Mesenchymal stem cell (in vitro differentiated cells and primary cell): ENCODE measurements at places on chromosomes 16 and 17.
A peak's percentile ranks its signal among the peaks of the same experiment; 100 is the strongest.

GRCh38 chr17:69729944-69730343, 315.4 kb downstream of the MAP2K6 start:
- DNase-seq, result no peak

GRCh38 chr16:66198641-66199040, 167.8 kb upstream of the CDH5 start:
- no peak for DNase-seq

- DNase-seq, result no peak
Observed at GRCh38 chr16:31143011-31143693, 6.7 kb downstream of the PRSS36 start.

DNA sequence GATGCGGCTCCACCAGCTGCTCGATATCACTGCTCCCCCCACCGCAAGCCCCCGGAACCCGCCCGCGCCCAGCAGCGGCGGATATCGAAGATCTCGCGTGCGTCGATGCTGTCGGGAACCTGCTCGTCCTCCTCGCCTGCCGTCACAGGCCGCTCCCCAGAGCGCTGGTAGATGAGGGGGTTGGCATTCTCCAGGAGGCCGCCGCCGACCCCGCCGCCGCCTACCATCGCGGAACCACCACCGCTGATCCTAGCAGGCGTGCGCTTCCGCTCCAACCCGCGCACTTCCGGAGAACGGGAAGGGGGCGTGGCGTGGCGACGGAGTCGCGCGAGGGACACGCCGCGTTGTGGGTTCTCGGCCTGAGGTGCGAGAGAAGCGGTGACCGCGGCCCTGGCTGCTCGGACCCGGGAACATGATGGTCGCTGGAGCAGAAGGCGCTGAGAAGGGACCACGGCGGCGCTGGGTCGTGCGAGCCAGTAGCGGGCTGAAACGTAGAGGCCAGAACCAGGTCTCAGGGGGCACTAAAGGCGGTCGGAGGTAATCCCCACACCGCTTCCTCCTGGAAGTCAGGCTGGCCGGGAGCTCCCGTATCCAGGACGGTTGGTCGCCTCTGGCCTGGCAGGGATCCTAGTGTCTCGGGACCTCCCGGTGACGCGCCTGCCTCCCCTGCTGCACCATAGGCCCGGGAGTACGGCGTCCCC, at the start of gene CIAO2B:
TSS of gene CIAO2B (minus strand) at position 265 of the 701 bp plus-strand sequence. CDS start at position 227, 38 bp downstream.
- DNase-seq, result peak; percentile 89

- no peak for DNase-seq
Observed at GRCh38 chr16:57948027-57948426, 22.9 kb downstream of the CNGB1 start.

DNA sequence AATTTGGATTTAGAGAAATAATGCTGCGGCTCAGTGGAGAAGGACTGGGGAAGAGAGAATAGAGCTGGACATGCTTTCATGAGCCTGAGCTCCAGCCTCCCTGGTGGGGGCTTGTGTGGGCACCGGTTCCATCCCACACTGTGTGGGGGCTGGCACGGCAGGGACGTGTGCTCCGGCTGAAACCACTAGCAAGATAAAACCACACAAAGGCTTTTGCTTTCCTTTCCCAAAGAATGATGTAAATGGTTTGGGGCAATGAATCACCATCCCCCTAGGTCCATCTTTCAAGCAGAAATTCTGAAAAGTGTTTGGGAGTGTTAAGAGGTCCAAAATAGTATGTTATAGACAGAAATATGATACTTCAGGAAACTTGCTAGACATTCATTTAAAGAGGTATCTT, 77.0 kb downstream of the CDH11 start:
- DNase-seq, result peak; percentile 57

DNA sequence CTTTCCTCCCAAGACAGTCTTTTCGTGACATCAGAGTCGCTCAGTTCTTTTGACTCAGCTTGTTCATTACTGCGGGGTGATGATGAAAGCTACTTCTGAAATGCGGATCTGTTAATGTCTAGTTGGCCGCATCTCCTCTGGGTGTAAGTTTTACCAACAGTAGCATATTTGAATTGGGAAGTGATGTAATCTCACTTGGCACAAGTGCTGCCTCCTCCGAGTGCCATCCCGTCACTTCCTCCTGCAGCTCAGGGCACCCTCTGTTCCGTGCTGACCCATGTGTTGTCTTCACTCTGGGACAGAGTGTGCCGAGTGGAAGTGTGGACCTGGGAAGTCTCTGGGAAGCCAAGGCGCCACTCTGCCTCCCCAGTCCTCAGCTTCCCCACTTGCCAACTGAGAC, 8.9 kb downstream of the ADAD2 start:
- no peak for DNase-seq

DNA sequence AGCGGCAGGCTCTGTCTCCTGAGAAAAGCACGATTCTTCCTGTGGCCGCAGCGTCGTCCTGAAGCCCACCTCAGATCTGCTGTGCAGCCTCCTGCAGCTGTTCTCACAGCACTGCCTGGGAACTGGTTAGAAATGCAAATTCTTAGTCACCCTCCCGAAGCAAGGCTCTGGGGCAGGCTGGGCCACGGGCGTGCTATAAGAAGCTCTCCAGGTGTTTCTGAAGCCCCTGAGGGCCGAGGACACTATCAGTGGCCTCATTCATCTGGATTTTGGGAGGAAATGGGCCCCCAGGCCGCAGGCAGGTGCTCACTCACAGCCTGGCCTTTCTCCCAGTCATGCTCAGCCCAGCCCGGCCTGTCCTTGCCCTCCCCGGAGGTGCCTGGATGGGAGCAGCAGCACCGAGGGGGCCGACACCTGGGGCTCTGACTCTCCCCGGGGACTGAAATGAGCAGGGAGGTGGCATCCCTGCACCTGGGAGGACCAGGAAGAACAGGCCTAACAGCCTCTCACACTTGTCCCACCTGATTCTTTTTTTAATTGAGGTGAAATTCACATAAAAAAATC, 10.4 kb upstream of the NLRC3 start:
- DNase-seq, result no peak

GRCh38 chr16:70444249-70445063, 5.6 kb upstream of the ST3GAL2 start:
- no peak for DNase-seq

GRCh38 chr16:79162977-79163376, 437.6 kb downstream of the MAF start:
- DNase-seq, result no peak

DNA sequence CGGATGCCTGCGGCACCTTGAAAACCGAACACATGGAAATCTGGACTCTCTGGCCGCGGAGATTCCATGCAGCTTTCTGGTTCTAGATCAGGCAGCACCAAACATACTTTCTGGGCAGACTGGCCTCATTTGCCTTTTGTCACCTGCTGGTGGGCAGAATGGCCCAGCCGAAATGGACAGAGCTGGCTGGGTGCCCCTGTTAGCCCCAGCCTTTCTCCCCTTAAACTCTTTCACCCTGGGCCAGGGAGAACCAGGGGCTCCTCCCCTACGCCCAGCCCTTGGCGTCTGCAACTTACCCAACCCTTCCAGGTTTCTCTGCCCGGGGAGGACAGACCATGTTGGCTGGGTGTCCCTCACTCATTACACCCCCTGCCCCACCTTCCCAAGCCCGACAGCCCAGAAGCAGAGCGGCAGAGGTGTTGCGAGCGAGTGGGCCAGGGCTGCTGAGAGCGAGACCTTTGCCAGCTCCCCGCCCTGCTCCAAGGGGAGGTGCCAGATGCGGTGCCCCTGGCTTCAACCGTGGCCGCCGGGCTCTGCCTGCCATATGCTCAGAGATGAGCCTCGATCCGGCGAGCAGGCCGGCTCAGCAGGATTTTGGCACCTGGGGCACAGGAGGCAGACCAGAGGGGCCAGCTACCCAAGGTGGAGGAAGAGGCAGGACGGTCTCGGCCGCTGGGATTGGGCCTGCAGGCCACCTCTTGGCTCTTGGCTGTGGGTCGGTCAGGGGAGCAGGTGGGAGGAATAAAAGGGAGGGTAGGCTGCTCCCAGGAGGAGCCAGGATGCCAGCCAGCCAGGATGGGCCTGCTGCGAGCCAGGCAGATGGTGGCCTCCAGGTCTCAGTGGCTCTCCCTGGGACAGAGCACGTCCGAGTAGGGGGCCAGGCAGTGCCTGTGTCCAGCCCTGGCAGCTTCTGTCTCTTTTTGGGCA, 191.3 kb downstream of the NTN1 start:
- no peak for DNase-seq

GRCh38 chr16:12067714-12068401, 91.3 kb downstream of the SNX29 start:
- DNase-seq, result peak; percentile 79

DNA sequence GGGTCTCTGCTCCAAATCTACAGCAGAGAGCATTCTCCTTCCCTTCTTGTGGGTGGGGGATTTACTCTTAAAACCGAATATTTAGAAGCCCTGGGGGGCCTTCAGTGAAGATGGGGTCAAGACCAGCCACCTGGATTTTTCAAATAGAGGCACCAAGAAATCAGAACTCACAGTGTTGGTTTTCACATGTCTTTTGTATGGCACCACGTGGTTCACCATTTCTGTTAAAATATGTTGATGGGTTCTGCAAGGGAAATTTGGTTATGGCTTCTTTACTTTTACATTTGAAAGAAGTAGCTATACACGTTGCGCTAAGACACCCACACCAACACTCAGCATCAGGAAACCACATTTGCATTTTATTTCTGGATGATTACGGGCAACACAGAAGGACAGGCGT, 17.7 kb downstream of the MAF start:
- DNase-seq, result no peak

- no peak for DNase-seq
Observed at GRCh38 chr17:28906706-28907438, 4.0 kb upstream of the DHRS13 start.

GRCh38 chr16:81347425-81347824, 32.7 kb downstream of the GAN start:
- no peak for DNase-seq

GRCh38 chr17:77019893-77020379, 120.8 kb upstream of the SEC14L1 start:
- DNase-seq, result peak; percentile 2

DNA sequence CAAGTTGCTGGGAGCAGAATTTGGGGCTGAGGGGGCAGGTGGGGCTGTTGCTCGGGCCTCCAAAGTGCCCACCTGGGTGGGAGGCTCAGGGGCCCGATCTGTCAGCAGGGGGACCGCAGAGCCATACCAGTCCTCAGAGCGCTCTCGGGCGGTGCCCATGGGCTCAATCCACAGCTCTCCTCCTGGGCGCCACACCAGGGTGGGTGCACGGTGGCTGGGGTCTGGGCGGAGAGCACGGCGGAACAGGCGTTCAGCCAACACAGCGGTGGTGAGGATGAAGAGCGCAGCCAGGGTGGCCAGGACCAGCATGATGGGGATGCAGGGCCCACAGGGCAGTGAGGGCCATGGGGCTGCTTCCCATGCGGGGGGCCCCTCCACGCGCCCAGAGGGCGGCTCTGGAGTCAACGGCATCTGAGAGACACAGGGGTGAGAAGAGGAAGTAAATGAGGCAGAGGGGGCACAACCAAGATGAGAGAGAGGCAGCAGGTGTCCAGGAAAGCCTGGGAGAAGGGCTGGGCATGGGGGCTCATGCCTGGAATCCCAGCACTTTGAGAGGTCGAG, 1.2 kb downstream of the C16orf54 start:
- no peak for DNase-seq

DNA sequence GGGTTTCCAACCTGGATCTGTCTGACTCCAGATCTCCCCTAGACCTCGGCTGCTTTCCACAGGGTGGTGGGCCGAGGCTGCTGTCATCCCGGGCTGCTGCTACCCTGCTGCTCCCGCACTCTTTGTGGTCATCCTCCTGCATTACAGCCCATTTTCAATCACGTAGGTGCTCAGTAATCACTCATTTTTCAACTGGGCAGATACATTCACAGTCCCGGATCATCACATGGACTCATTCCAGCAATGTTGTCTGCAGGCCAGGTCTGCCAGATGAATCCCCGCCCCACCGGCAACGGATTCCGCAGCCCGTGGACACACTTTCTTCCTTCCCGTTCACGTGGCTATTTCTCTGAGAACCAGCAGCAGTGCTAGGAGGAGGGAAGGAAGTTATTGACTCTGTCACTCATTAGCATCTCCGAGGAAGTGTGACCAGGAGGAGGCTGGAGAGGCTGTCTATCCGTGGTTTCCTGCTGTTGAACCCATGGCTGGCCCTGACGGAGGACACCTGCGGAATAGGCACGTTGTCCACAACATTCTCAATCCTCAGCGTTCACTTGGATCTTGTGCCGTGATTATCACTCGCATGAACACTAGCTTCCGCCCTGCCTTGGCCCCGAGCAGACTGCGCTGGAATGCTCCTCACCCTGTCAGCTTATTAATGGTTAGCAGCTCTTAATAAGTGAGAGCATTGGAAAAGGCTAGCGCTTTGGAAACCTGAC, 14.7 kb upstream of the ZCCHC14 start:
- DNase-seq, result no peak

- no peak for DNase-seq
Observed at GRCh38 chr17:29066047-29066446, 23.1 kb downstream of the PIPOX start.

GRCh38 chr16:67022531-67023214, 6.3 kb upstream of the CBFB start:
- DNase-seq, result no peak

GRCh38 chr17:76545918-76546555, 6.2 kb downstream of the PRCD start:
- peak; percentile 17 for DNase-seq

DNA sequence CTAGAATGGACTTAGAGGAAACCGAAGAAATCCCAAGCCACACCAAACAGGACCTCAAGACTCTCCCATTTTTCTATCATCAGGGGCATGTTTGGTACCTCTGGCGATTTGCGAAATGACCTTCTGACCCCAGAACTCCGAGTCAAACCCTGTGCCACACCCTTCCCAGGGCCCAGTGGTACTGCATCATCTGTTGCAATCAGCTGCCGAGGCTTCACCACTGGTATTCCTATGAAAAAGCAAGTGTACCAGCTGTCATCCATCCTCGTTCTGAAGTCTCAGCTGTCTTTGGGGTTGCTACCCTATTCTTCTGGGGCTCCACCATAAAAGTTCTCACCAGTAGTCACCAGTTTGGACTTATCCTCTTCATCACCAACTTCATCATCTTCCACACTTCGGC, 2.3 kb upstream of the RSKR start:
- DNase-seq, result no peak

DNA sequence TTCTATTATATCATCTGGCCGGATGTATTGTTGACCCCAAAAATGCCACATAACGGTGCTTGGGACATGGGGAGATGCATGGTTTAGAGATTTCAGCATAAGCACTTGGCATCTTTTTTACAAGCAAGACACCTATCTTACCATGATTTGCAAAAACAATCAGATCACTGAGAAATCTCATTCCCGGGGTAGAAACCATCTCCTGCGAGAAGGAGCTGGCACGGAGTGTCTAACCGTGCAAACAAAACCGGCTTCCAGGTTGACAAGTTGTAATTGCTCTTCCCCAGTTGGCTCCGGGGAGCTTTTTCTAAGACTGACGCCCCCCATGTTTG, 1.0 kb downstream of the SLC16A6 start:
- DNase-seq, result peak; percentile 22
